Caco-2 (cell line): ENCODE measurements at places on chromosomes 7 and 10. TPM values are rescaled to one million over a fixed set of nuclear protein-coding genes. Genes with fewer than 3 reads are reported as not detected.

DNA sequence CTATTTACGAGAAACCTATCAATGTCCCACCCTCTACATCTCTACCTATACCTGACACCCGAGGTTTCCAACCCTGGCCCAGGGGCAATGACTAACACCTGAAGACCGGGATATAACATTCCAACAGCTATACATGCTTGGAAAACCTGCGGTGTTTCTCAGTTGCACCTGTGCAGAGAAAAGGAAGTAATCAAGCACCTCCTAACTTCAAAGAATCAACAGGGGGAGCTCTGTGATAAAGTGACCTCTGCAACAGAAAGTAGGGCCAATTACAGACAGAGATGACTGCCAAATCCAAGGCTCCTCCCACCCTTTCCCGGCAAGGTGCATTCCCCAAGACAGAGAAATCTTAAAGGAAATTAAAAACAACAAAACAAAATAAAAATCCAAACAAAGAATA, 41.3 kb downstream of the CCDC6 start:
- peak; percentile 60 for DNase-seq
- H3K36me3 ChIP-seq, result no peaks in the 10 kb centered on the region
- H3K4me3 ChIP-seq, result no peak overlapping the region
- peak overlapping the region; percentile 39 for H3K27ac ChIP-seq

DNA sequence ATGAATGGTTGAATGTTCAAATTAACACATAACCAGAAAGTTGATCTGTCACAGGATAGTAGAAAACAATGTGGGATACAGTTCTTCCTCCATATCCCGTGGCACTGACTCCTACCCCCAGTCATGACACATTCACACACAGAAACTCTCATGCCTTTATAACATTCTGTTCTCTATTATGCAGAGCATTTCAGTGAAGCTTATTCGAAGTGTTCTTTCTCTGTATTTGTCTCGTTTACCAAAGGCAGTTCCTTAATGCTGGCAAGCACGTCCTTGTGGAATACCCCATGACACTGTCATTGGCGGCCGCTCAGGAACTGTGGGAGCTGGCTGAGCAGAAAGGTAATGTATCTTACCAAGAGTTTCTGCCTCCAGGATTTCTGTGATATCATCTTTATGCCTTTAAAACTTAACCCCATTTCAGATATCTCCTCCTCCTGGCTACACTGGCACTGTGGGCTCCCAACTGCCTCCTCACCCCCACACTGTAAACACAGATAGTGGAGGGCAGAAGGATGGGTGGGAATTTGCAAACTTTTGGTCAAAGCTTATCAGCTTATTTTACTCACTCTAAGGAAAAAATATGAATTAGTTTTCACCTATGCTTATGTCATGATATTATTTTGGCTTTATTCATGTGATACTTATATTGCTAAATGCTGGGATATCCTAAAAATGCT, 34.1 kb downstream of the BLVRA start:
- H3K27me3 ChIP-seq, result no peaks in the 10 kb centered on the region
- no peak overlapping the region for H3K27ac ChIP-seq
- H3K4me1 ChIP-seq, result no peaks in the 10 kb centered on the region
- H3K4me3 ChIP-seq, result no peak overlapping the region
- no peak for DNase-seq

GRCh38 chr10:932589-932988, 1.1 kb upstream of the LARP4B start:
- H3K4me3 ChIP-seq, result no peak overlapping the region
- H3K36me3 ChIP-seq, result no peaks in the 10 kb centered on the region
- H3K27ac ChIP-seq, result peak overlapping the region; percentile 88

- H3K4me1 ChIP-seq, result peaks cover under 1% of the 10 kb centered on the region; the same call in 1 of the 2 replicates
- DNase-seq, result no peak
- peak overlapping the region; percentile 71 for H3K27ac ChIP-seq
- no peaks in the 10 kb centered on the region for H3K36me3 ChIP-seq
- peak overlapping the region; percentile 36 for H3K4me3 ChIP-seq
- no peaks in the 10 kb centered on the region for H3K27me3 ChIP-seq
Measured at GRCh38 chr10:22334414-22335172, 10.7 kb upstream of the SPAG6 start.

Gene SH3PXD2A
- total RNA-seq, result 6.3 and 7.5 TPM in 2 replicates

Gene PRLHR
- not detected in 2 replicates for total RNA-seq

Gene TSPAN15
- total RNA-seq, result 86.5 and 89.0 TPM in 2 replicates
